ENCODE measurements at places on chromosomes 2 and 18. TPM values are rescaled to one million over a fixed set of nuclear protein-coding genes. Genes with fewer than 3 reads are reported as not detected.
A peak's percentile ranks its signal among the peaks of the same experiment; 100 is the strongest.

Gene MC5R
- not detected for total RNA-seq

Gene KCNG2
- not detected for total RNA-seq

- DNase-seq: peak; percentile 68
- H3K4me3 ChIP-seq: no peak overlapping the region
- no peaks in the 10 kb centered on the region for H3K27me3 ChIP-seq
- no peaks in the 10 kb centered on the region for H3K36me3 ChIP-seq
These were observed 170.0 kb downstream of the DNAH7 start for GRCh38 chr2:195898505-195899191.

- peaks cover 12% of the 10 kb centered on the region for H3K4me1 ChIP-seq
- H3K27ac ChIP-seq: no peak overlapping the region
- no peak for DNase-seq
These were observed 237.6 kb upstream of the RGPD4 start for GRCh38 chr2:107589079-107589491.

- H3K4me1 ChIP-seq: no peaks in the 10 kb centered on the region
- DNase-seq: peak; percentile 58
- H3K27ac ChIP-seq: no peak overlapping the region
- peaks cover 10% of the 10 kb centered on the region for H3K27me3 ChIP-seq
- H3K4me3 ChIP-seq: no peak overlapping the region
- H3K36me3 ChIP-seq: no peaks in the 10 kb centered on the region
These were observed 122.7 kb upstream of the NABP1 start for GRCh38 chr2:191555092-191555742.

- H3K4me1 ChIP-seq: no peaks in the 10 kb centered on the region
- H3K27me3 ChIP-seq: no peaks in the 10 kb centered on the region
- H3K4me3 ChIP-seq: no peak overlapping the region
These were observed 1229.0 kb upstream of the ZEB2 start for GRCh38 chr2:145748927-145749326.

- DNase-seq: no peak
- H3K4me3 ChIP-seq: no peak overlapping the region
These were observed 27.9 kb upstream of the HS6ST1 start for GRCh38 chr2:128346291-128347170.

GRCh38 chr18:8602040-8602439, 7.2 kb upstream of the RAB12 start:
- no peak overlapping the region for H3K27ac ChIP-seq
- H3K27me3 ChIP-seq: peaks cover 3% of the 10 kb centered on the region
- H3K4me1 ChIP-seq: no peaks in the 10 kb centered on the region
- no peak overlapping the region for H3K4me3 ChIP-seq

DNA sequence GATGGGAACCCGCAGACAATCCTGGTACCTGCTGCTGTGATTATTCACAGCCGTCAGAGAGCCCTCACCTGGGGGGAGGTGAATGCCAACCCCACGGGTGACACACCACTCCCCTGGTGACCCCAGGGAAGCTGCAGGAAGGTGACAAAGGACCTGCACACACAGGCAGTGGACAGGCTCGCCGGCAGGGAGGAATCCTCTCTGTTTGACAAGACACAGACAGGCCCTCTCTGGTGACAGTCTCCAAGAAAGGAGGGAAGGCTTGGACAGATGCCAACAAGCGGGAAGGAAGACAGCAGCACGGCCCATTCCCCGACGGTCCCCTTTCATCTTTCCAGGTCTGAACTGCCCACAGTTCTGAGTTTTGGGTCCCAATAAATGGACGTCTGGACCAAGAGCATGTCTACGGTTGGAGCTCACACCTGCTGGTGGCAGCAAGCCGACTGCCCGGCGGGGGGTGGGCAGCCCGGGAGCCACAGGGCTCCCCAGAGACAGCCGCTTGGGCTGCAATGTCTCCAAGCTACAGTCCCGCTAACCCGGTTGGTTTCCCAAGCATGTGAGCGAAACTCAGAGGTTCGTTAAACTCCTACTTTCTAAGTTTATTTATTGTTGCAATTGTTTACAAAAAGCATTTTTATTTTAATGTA, 31.8 kb downstream of the HDAC4 start:
- no peaks in the 10 kb centered on the region for H3K27me3 ChIP-seq
- H3K4me3 ChIP-seq: no peak overlapping the region
- H3K4me1 ChIP-seq: no peaks in the 10 kb centered on the region
- H3K36me3 ChIP-seq: no peaks in the 10 kb centered on the region

- no peak for DNase-seq
- no peak overlapping the region for H3K4me3 ChIP-seq
- H3K36me3 ChIP-seq: no peaks in the 10 kb centered on the region
- peaks cover 78% of the 10 kb centered on the region for H3K4me1 ChIP-seq
These were observed 48.7 kb downstream of the NCK2 start for GRCh38 chr2:105793196-105793975.

DNA sequence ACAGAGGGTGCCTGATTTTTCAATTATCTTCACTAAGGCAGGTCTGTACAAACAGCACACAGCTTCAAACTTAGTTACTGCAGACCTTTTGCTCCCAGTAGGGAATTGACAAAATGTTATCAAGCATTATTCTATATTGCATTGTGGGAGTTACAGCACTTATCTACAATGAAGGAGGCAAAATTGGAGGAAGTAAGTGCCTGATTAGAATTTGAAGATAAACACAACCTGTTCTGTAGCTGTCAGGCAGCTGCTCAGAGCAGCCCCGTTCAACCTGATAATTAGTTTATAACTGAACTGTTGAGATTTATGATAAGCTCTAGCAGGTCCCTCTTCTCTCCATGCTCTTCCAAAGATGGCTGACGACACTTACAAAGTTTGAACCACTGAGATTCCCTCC, 364.4 kb upstream of the CYRIA start:
- H3K4me1 ChIP-seq: no peaks in the 10 kb centered on the region
- no peaks in the 10 kb centered on the region for H3K27me3 ChIP-seq
- DNase-seq: no peak
- H3K4me3 ChIP-seq: no peak overlapping the region
